ENCODE measurements at places on chromosomes 4 and X.

DNA sequence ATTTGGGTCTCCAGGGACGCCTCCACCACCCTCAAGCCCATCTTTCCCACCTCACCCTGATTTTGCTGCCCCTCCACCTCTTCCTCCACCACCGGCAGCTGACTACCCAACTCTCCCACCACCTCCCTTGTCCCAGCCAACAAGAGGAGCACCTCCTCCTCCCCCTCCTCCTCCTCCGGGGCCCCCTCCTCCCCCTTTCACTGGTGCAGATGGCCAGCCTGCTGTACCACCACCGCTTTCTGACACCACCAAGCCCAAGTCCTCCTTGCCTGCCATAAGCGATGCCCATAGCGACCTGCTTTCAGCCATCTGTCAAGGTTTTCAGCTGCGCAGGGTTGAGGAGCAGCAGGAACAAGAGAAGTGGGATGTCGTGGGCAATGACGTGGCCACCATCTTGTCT lies 32.4 kb upstream of the ZNF81 start:
- DNase-seq: no peak

DNA sequence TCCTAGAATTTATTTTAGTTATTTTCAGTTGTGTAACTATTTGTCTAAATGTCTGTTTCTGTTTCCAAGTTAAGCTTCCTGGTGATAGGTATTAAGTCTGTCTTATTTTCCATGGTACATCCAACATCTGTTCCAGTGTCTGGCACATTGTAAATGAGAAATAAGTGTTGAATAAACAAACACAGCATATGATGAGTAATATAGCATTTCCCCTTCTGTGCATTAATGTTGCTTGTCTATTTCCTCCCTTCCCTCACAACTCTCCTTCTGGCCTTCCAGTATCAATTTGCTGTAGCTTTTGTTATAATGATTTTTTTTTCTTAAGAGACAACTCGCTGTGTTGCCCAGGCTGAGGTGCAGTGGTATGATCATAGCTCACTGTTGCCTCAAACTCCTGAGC lies 36.1 kb downstream of the COPS4 start:
- DNase-seq: no peak

- DNase-seq: no peak
Measured at GRCh38 chr4:111991163-111991562, 154.1 kb upstream of the FAM241A start.

DNA sequence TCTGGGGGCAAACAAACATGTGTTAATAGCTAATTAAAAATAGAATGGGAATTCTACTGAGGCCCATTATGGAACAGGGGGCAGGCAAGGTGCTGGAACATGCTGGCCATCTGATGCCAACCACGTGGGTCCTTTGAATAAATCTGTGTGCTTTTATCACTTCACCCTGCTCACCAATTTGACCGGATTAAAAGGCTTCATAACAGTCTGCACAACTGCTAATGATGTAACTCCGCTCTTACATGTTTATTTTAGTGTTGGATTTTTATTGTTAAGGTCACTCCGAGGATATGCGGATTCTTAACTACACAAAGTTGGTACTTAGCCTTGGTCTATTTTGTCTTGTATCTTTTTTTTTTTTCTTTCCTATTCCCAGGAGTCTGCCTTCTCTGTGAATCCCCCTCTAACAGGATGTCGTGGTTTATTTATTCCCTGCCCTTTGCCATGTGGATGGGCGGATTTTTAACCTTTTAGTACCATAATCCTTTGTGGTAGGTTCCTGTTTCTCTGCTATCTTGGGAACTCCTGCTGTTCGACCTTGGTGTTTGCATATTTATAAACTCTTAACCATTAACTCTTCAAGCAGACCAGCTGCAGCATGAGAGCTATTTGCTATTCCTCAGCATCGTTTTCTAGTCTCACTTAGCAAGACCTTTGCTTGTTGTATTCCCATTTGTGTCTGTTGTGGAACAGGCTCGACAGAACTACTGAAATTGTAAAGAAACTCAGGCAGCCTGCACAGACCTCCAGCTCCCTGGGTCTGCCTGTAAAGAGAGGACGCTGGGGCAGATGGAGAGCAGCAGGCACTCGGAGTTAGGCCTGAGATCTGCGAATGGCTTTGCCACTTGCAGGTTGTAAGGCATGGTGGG lies 38.0 kb downstream of the TRIM2 start:
- no peak for DNase-seq

DNA sequence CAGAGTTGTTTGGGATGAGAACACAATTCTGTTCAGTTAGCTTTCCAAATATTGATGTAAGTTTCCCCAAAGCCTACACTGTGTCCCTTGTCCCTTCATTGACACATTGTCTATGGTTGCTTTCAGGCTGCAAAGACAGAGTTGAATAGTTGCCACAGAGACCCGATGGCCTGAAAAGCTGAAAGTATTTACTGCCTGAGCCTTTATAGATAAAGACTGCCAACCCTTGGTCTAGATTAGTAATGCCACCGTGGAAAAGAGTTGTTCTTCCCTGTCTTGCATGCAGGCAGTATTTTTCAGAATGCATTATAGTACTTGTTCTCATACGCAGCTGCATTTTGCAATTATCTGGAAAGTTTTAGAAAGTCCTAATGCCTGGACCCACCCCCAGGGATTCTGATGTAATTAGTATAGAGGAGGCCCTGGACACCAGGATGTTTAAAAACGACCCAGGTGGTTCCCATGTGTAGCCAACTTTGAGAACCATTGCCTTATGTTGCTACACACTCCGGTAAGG lies 180.8 kb downstream of the FRMPD4 start:
- DNase-seq: no peak

GRCh38 chr4:157978680-157979361 lies 194.0 kb downstream of the GASK1B start:
- DNase-seq: peak; percentile 56

DNA sequence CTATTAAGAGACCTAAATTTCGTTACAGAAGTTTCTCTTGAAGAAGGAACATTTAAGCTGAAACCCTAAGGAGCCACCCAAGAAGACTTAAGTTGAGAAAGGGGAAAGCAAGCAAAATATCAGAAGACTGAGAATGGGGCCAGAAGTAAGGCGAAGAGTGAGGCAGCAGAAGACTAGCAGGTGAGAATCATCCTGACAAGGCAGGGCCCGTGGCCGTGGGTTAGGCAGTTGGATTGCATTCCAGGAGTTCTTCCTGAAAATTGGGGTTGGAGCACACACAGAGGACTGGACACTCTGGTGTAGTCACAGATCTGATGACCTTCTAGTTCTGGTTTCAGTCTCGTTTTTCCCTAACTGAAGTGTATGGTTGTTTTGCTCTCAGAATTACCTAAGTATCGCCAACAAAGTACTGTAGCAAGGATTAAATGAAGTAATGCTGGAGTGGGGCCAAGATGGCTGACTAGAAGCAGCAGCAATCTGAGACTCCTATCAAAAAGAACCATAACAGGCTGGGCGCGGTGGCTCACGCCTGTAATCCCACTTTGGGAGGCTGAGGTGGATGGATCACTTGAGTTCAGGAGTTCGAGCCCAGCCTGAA lies 94.4 kb upstream of the GUCY1A1 start:
- no peak for DNase-seq

- no peak for DNase-seq
Measured at GRCh38 chr4:108333353-108333942, 164.7 kb upstream of the LEF1 start.

DNA sequence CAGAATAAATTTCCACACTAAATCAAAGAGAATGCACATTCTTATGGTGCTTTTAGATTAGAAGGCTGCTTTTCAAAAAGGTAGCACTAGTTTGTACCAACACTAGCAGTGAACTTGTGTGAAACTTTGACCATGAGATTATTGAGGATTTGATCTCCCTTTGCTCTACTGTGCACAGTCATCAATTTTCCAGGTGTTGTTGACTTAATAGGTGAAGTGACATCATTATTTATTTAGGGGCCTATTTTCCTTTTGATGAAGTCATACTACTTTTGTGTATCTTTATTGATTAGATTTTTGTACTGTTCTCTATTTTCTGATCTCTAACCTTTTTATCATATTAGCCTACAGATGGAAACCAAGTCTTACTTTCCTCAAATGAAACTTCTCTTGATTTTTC lies 507.9 kb upstream of the LCORL start:
- DNase-seq: no peak

DNA sequence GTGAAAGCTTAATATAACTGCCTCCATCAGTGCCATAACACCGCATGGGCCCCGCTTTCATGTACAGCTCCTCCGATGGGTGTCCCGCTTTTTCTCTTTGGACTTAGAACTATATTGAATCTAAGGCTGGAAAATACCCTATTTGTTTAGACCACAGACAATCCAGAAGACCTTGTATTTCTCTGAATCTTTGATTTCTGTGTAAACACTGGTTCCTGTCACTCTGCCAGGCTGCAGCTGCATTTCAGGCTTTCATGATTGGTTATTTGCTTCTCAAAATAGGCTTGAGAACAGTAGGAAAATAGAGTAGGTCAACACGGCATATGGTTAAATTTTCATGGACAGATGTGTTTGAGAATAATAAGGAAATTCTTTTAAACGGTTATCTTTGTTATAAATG lies 80.0 kb downstream of the NWD2 start:
- no peak for DNase-seq

- DNase-seq: no peak
Measured at GRCh38 chrX:56920338-56920997, 74.9 kb downstream of the SPIN3 start.

GRCh38 chr4:44791831-44792230 lies 65.5 kb upstream of the GNPDA2 start:
- no peak for DNase-seq

DNA sequence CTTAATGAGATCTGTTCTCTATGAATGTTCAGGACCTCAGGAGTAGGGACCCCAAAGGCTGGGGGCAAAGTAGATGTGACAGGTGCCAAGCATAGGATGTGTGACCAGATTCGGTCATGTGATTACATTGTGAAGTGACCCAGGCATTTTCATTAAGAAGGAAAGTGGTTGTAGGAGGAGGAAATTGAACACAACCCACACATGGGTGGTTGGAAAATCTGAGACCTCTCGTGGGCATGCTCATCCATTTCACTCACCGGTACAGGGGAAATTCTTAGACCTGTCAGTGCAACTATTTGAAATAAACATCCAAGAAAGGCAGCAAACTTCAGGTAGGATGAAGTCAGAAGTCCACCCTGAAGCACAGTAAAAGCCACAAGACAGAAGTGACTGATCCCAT lies 43.5 kb upstream of the CD99 start:
- no peak for DNase-seq

DNA sequence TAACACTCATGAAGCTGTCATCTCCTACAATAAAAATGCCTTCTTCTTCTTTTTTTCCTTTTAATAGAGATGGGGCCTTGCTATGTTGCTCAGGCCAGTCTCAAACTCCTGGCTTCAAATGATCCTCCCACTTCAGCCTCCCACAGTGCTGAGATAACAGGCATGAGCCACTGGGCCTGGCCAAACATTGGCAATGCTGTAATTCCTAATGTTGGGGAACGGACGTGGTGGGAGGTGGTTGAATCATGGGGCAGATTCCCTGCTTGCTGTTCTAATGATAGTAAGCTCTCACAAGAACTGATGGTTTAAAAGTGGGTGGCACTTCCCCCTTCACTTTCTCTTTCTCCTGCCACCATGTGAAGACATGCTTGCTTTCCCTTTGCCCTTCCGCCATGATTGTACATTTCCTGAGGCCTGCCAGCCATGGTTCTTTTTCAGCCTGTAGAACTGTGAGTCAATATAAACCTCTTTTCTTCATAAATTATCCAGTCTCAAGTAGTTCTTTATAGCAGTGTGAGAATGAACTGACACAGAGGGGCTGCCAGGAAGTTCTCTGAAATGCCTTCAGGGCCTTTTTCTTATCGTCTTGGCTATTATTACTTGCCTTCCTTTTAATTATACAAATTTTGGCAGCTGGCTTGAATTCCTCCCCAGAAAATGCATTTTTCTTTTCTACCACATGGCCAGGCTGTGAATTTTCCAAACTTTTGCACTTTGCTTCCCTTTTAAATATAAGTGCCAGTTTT lies 93.0 kb downstream of the CENPC start:
- DNase-seq: peak; percentile 62

- no peak for DNase-seq
Measured at GRCh38 chr4:6423575-6423974, 48.8 kb downstream of the PPP2R2C start.

GRCh38 chrX:135629342-135629741 lies 84.1 kb upstream of the CT45A1 start:
- no peak for DNase-seq

DNA sequence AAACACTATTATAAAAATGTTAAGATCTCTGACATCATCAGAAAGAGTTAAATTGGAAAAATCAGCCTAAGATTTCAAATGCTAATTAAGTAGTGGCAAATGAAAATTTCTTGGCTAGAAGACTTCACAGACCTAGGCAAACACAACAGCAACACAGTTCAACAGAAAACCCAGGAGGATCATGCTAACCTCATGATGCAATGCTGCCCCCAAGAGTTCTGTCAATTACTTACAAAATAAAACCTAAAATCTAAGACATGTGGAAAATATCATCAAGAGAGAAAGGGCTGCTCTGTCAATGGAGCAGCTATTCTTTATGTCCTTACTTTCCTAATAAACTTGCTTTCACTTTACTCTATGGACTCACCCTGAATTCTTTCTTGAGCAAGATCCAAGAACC lies 21.0 kb downstream of the S100G start:
- DNase-seq: peak; percentile 38

DNA sequence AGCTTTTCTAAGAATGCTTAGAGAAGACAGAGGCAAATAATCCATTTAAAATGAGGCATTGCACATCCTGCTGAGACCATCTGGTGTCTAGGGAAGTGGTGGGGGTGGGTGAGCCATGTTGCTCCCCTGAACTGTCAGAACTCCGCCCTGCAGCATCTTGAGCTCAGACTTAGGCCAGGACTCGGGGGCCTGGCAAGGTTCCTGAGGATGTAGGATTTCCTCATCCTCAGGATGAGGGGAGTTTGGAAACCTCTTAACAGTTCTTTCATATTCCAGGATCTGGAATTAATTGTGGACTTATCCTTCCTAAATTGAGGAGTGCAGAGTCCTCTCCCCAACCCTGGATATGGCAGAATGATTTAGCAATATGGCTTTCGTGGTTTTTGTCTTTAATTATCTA lies 6.6 kb downstream of the TLL1 start:
- no peak for DNase-seq

DNA sequence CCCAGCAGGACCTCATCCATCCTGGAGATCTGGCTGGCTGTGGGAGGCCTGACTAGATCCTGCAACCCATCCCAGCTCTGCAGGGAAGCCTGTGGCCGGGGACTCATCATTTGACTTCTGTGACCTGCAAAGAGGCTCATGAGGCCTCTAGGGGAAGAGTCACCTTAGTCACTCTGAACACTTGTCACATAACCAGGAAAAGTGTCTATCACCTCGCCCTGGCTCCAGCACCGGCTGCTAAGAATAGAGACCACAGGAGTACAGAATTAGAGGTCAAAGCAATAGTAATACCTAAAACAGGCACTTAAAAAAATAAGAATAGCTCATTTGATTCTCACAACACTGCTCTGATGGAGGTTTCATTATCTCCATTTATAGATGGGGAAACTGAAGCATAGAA lies 3.8 kb upstream of the NSG1 start:
- no peak for DNase-seq

- no peak for DNase-seq
Measured at GRCh38 chrX:97367125-97367524, 483.4 kb downstream of the RPA4 start.

- no peak for DNase-seq
Measured at GRCh38 chr4:89733946-89734345, 103.0 kb downstream of the SNCA start.

All from foreskin melanocyte (primary cell).